Amniotic epithelial cell (primary cell): ENCODE measurements at places on chromosomes 12 and 14.
A peak's percentile ranks its signal among the peaks of the same experiment; 100 is the strongest.

DNA sequence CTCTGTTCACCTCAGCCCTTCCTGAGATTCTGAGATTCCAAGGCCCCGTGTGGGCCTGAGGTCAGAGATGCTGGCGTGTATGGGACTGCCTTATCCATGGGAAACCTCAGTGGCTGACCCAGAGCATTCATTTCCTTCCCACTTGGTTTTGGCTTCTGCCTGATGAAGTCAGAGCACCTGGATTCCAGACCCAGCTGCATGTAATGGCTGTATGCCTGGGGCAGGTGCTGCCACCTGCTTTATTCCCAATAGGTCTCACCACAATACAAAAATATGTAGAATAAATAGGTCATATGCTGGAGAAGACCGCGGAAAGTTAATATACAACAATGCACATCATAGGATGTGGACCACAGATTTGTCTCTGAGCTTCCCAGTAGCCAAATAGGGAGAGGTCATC, 25.6 kb downstream of the FIGNL2 start:
- DNase-seq, result no peak

GRCh38 chr12:94753036-94753679, 102.8 kb upstream of the TMCC3 start:
- DNase-seq, result peak; percentile 66

DNA sequence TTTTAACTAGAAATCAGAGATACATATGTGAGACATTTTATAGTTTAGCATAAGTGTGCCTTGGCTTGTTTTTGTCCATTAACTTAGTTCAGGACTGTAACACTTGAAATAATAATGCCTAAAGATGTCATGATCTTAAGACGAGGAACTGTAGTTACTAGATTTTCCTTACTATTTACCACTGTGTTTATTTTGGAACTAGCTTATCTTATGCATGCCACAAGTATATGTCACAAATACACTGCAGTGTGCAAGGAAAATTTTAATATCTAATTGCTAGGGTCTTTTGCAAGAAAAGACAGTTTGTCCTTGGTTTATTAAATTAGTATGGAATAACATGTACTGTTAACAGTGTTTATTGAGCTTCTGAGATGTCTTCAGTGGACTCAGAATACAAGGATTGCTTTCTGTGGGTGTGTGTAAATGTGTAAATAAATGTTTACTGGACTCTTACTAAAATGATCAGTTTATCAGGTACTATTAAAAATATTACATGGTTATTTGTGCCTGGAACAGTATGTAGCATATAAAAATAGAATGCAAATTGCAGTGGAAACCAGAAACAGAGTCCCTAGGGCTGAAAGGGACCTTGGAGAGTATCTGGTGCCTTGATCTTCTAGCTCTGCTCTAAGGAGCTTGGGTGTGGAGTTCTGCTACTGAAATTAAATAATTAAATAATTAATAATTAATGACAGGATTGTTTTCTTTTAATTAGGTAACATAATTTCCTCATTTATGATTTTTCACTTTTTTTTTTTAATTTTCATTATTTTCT, 58.1 kb downstream of the FGD4 start:
- DNase-seq, result peak; percentile 36

DNA sequence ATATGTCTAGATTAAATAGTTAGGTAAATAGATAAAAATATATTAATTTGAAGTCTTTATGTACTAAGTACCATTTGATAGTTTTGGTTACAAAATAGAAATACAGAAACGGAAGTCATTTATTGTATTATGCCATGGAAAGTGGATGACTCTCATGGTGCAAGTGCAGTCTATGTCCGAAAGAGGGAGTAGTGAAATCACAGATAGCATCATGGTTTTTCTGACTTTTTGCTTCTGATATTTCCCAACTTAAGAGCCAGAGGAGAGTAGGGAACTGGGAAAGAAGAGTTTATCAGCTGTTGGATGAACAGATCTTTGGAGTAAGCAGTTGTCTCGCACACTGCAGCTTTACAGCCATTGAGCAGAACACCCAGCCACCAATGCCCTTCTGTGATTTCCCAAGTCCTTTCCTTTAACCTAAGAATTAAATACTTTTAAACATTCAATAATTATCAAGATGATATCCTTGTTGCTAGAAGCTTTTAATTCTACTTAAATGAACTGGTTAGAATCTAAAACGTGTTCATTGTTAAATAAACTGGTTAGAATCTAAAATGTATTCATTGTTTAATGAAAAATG, 18.4 kb upstream of the SRGAP1 start:
- DNase-seq, result peak; percentile 76

- DNase-seq, result no peak
These were observed 24.8 kb upstream of the CLMN start for GRCh38 chr14:95344536-95344935.

GRCh38 chr12:65536876-65537681, 258.6 kb downstream of the MSRB3 start:
- DNase-seq, result peak; percentile 99

- DNase-seq, result no peak
These were observed 165.0 kb downstream of the SRGAP1 start for GRCh38 chr12:64009321-64010068.

- DNase-seq, result peak; percentile 55
These were observed 48.7 kb downstream of the NEUROD4 start for GRCh38 chr12:55068416-55069010.

GRCh38 chr14:99511421-99512109, 30.4 kb downstream of the CCNK start:
- DNase-seq, result no peak

- DNase-seq, result peak; percentile 61
These were observed 92.3 kb upstream of the SLCO1C1 start for GRCh38 chr12:20602641-20603391.

GRCh38 chr14:103292426-103293374, 41.3 kb upstream of the EIF5 start:
- peak; percentile 38 for DNase-seq

GRCh38 chr14:70425354-70425753, 8.5 kb upstream of the SYNJ2BP start:
- DNase-seq, result no peak

GRCh38 chr12:101599311-101599710, 4.5 kb downstream of the MYBPC1 start:
- DNase-seq, result no peak

DNA sequence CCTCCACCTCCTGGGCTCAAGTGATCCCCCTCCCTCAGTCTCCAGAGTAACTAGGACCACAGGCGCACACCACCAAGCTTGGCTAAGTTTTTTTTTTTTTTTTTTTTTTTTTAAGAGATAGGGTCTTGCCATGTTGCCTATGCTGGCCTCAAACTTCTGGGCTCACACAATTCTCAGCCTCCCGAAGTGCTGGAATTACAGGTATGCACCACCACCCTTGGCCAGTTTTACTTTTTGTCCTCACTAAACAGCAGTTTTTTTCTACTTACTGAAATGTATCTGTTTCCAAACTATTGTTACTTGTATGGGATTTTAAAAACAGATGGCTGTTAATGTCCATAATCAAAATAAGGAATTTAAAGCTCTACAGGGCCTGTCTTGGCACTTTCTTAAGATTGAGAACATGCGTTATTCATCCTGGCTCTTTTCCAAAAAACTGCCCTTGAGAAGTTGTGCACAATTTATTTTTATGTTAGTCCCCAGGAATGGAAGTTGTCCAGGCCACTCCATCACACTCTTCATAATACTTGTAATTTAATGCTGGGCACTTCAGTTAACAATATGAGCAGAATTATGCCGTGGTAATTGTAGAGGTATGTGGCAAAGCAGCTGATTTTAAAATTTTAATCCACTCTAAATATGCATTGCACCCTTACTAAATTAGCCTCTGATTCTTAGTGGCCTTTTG, 51.9 kb upstream of the REP15 start:
- peak; percentile 65 for DNase-seq

DNA sequence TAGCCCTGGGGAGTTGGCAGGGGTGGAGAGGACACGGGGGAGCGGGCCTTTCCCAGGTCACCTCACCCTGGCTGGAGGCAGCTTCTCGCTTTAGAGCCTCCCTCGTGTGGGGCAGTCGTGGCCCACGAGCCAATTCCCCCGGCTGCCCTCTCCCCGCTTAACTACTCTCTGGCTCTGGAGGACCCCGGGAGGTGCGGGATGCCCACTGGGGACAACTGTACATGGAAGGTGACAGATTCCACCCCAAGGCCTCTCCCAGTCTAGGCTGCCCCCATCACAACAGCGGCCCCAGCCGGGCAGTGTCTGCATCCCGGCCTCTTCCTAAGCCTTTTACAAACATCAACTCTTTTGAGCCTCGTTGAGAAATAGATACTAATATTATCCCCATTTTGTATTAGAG, 78.1 kb downstream of the KIF26A start:
- no peak for DNase-seq

GRCh38 chr12:112325622-112326207, 56.5 kb downstream of the HECTD4 start:
- DNase-seq, result no peak

GRCh38 chr12:52137746-52138145, 54.1 kb downstream of the KRT80 start:
- no peak for DNase-seq

DNA sequence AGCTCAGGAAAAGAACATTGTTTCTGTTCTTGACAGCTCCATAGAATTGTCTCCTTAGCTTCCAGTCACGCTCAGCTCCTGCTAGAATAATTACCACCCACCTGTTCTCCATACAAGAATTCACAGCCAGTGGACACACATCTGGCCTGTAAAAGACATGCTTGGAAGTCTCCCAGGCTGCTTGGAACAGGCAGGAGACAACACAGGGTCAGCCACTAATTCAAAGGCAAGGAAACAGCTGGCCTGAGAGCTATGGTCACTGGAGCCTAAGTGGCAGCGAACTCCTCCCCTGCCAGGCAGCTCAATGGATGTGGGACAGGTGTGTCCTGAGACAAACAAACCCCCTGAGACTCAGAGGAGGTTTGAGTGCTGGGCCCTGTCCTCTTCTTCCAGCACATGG, 22.9 kb upstream of the LTBP2 start:
- DNase-seq, result no peak

DNA sequence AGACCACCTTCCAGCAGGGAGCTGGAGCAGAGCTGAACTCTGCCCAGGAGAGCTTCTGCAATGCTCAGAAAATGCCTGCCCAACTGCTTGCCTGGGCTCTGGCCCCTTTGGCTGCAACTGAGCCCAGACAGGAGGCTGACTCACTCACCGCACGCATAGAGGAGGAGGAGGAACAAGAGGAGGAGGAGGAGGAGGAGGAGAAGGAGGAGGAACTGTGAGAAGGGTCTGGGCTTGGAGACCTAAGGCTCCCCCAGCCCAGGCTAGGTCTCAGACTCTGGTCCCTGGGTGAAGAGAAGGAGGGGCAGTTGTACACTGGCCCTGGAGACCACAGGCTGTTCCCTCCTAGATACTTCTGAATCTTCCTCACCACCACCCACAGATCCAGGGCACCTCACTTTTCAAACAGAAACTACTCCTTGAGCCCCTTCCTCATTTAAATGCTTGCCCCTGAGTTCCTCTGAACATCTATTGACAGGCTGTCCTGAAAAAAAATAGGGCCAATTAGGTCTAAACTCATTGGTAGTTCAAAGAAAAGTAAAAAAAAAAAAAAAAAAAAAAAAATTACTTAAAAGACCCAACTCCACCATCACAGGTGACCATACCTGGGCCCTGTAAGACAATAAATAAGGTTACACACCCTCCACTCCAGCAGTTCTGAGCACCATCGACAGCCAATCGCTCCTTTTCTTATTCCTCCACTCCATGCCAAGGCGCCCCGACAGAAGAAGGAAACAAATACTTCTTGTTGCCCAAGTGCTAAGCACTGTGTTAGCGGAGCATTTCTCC, 674 bp downstream of the VDR start:
- DNase-seq, result peak; percentile 82

DNA sequence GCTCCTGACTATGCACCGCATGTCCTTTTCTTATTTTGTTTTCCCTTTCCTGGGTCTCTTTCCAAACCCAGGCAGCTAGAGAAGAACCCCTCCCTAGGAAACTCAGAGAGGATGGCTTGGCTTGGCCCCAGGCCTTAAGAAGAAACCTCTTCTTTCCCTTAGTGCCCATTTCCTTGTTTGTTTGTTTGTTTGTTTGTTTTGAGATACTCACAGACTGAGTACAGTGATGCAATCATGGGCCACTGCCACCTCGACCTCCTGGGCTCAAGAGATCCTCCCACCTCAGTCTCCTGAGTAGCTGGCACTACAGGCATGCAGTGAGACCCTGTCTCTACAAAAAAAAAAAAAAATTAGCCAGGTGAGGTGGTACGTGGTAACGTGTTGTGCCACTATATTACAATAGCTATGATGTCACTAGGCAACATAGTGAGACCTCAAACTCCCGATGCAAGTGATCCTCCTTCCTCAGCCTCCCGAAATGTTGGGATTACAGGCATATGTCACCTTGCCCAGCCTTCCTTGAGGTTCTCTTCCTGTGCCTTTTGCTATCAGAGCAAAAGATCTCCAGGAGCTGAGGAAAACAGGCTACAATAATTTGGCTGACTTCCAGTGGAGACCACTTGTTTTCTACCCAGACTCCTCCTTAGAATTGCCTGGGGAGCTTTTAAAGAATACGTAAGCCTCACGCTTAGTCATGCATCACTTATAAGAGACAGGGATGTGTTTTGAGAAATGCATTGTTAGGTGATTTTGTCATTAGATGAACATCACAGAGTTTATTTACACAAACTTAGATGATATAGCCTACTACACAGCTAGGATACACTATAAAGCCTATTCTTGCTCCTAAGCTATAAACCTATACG, 34.5 kb upstream of the LGALS3 start:
- peak; percentile 43 for DNase-seq

GRCh38 chr12:124452576-124453331, 114.7 kb downstream of the NCOR2 start:
- no peak for DNase-seq

DNA sequence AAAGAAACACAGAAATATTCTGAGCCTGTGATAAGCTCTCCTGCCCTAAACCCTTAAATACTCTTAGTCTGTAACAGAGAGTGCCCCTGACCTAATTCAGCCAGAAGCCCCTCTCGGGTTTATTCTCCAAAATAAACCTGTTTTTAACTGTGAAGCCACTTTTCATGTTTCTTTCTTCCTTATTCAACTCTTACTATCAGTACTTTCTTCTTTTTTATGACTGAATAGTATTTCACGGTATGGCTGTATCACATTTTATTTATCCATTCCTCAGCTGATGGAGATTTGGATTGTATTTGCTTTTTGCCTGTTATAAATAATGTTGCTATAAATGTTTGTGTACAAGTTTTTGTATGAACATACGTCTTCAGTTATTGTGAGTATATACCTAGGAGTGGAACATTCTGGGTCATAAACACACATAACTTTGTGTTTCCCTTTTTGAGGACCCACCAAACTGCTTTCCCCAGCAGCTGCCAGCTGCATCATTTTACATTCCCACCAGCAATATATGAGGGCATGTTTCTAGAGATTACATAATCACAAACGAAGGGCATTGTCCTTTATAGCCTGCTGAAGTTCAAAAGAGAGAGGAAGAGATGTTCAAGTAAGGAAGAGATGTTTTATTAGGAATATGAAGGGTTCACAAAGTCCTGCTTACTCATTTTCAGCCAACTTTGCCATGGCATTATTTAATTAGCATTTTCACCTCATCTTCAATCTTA, 199.4 kb upstream of the NUDT4 start:
- no peak for DNase-seq
